ENCODE measurements at places on chromosomes 3 and 15. TPM values are rescaled to one million over a fixed set of nuclear protein-coding genes. Genes with fewer than 3 reads are reported as not detected.

DNA sequence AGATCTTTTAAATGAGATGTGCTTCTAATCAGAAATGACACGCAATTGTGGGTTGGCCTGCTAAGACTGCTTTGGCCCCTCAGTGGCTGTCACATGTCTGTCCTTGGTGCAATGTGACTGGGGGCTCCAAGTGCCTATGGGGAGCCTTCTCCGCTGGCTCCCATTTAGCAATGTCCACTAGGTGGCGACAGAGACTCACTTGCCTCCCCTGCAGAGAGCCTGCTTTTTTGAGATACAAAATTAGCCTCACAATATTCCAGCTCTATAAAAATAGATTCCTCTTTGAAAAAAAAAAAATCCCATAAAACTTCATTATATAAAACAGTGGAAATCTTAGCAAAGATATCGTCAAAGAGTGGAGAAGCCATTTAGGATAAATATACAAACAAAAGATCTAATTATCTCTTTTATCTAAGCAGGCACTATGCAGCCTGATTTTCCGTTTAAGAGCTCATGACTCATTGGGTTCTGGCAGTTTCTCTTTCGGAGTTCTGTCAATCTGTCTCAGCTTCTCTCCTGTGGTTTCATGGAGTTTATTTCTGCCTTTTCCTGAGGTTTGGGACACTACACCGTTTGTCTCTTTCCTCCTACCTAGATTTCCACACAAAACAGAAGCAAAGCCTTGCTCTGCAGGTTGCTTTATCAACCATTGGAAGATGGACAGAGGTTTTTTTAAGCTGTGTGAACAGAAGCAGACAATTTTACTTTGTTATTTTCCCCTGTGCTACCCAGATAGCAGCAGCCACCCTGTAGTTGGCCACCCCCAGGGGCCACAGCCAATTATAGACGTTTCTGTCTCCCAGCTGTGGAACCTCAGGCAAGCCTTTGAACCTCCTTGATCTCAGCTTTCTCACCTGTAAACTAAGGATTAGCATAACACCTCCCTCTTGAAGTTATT, 68.4 kb upstream of the TNFAIP8L3 start:
- H3K27ac ChIP-seq = no peak overlapping the region
- H3K4me1 ChIP-seq = peaks cover 2% of the 10 kb centered on the region
- no peak overlapping the region for H3K4me3 ChIP-seq
- DNase-seq = peak; percentile 61
- peaks cover 21% of the 10 kb centered on the region for H3K27me3 ChIP-seq

RASL12 gene
- not detected for total RNA-seq

- DNase-seq = no peak
- peaks cover 7% of the 10 kb centered on the region for H3K27me3 ChIP-seq
- no peak overlapping the region for H3K27ac ChIP-seq
These were observed 1.1 kb upstream of the PLSCR2 start for GRCh38 chr3:146470425-146470990.

- no peak overlapping the region for H3K27ac ChIP-seq
- no peaks in the 10 kb centered on the region for H3K36me3 ChIP-seq
- DNase-seq = no peak
- no peaks in the 10 kb centered on the region for H3K4me1 ChIP-seq
- no peak overlapping the region for H3K4me3 ChIP-seq
- H3K27me3 ChIP-seq = no peaks in the 10 kb centered on the region
These were observed 506.2 kb upstream of the IL12A start for GRCh38 chr3:159482241-159482993.

DNA sequence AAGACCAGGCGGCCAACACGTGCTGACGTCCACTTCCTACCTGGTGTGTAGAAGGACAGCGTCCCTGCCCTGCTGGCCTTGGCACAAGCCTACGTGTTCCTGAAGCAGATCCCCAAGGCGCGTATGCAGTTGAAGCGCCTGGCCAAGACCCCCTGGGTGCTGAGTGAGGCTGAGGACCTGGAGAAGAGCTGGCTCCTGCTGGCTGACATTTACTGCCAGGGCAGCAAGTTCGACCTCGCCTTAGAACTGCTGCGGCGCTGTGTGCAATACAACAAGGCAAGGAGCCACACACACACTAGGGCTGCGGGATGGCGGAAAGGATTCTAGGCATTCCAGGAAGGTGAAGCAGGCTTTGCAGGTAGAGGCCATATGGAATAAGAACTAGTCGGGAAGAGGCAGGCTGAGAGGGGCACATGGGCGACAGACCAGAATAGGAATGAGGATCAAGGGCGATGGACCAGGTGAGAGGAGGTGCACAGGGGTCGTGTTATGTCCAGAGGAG, 15.9 kb downstream of the CSRNP1 start:
- H3K36me3 ChIP-seq = peaks cover 29% of the 10 kb centered on the region
- no peak overlapping the region for H3K4me3 ChIP-seq
- no peak for DNase-seq
- peaks cover 20% of the 10 kb centered on the region for H3K4me1 ChIP-seq
- H3K27ac ChIP-seq = no peak overlapping the region

SNUPN gene
- 30.9 TPM for total RNA-seq

DNA sequence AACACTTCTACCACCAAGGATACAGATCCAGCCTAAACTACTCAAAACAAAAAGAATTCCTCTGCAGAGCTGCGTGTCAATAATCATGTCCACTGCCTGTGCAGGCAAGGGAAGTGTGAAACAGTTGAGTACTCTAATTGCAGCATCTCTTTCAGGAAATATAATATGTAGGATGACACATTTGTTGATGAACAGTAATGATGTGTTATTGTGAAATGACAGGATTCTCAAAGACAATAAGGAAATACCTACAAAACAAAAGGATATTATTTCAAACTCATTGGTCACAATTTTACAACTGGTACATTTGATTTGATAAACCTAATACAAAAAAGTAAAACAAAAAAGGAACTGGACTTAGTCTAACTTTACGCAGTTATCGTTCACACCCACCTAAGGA, 4.4 kb downstream of the SPG11 start:
- peaks cover 25% of the 10 kb centered on the region for H3K4me1 ChIP-seq
- no peak for DNase-seq
- no peaks in the 10 kb centered on the region for H3K27me3 ChIP-seq
- no peak overlapping the region for H3K4me3 ChIP-seq
- H3K36me3 ChIP-seq = peaks cover 43% of the 10 kb centered on the region

DNA sequence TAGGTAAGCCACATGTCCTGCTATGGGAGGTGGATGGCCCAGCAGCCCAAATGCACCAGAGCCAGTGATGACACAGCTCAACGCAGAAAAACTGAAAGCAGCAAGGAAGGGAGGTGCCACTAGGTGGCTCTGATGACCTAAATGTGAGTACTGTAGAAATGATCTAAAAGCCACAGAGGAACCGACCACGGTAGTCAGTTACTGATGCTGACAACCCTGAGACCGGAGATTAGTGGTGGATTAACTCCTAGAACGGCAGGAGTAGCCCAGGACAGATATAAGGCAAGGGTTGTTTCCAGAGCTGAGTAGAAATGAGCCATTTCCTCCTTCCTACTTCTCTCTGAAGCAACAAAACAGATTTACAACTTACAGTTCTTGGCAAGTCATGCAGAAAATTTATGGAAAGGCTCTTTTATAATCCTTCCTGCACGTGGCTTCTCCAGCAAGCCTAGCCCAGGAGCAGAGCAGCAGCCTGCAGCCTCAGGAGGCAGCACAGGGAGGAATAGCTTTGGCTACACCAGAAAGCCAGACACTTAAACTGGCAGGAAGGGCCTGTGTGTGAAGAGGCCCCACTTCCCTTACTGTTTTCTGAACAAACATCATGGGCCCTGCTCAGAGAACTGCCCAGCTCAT, 13.1 kb downstream of the FBXL22 start:
- peak; percentile 86 for DNase-seq
- no peaks in the 10 kb centered on the region for H3K27me3 ChIP-seq
- peaks cover 49% of the 10 kb centered on the region for H3K4me1 ChIP-seq
- H3K27ac ChIP-seq = peak overlapping the region; percentile 86
- H3K4me3 ChIP-seq = no peak overlapping the region

KIAA1143 gene
- 31.3 TPM for total RNA-seq

TF gene
- total RNA-seq = 0.15 TPM

ADAMTS9 gene
- total RNA-seq = not detected

DNA sequence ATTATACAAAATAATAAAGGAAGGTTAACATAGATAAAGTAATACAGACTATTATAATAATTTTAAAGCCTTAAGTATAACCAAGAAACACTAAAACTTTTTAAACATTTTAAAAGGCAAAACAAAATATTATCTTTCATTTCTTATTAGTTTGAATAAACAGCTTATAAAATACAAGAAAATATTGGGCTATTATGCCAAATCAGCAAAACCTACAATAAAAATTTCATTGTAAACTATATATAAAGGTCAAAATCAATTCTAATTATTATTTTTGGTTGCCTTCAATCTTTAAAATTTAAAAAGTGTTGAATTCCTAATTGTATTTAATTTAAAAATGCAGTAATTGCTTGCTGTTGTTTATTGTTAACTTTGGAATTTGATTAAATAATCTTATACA, 430.0 kb downstream of the ROBO1 start:
- no peak overlapping the region for H3K27ac ChIP-seq
- no peaks in the 10 kb centered on the region for H3K4me1 ChIP-seq
- no peak for DNase-seq
- no peaks in the 10 kb centered on the region for H3K27me3 ChIP-seq
- no peak overlapping the region for H3K4me3 ChIP-seq

CTXN2 gene
- not detected for total RNA-seq

- H3K36me3 ChIP-seq = no peaks in the 10 kb centered on the region
- peaks cover 12% of the 10 kb centered on the region for H3K4me1 ChIP-seq
- no peak overlapping the region for H3K27ac ChIP-seq
- no peak overlapping the region for H3K4me3 ChIP-seq
- H3K27me3 ChIP-seq = peaks cover 56% of the 10 kb centered on the region
- peak; percentile 78 for DNase-seq
These were observed 17.7 kb downstream of the PTH1R start for GRCh38 chr3:46895204-46895660.

CRYBG3 gene
- total RNA-seq = 12.8 TPM

CSPG4 gene
- total RNA-seq = not detected

SNTN gene
- not detected for total RNA-seq

- no peak overlapping the region for H3K4me3 ChIP-seq
- H3K36me3 ChIP-seq = no peaks in the 10 kb centered on the region
- H3K27ac ChIP-seq = no peak overlapping the region
- DNase-seq = no peak
- no peaks in the 10 kb centered on the region for H3K4me1 ChIP-seq
These were observed 425.0 kb upstream of the ADAMTS9 start for GRCh38 chr3:65112751-65113300.

- H3K36me3 ChIP-seq = no peaks in the 10 kb centered on the region
- H3K4me1 ChIP-seq = no peaks in the 10 kb centered on the region
- no peak overlapping the region for H3K4me3 ChIP-seq
- no peaks in the 10 kb centered on the region for H3K27me3 ChIP-seq
These were observed 31.2 kb downstream of the ARPP21 start for GRCh38 chr3:35670408-35670965.

All from activated CD4-positive, alpha-beta memory T cell treated with anti-CD3 and anti-CD28 coated beads, Interleukin-2, amount 10 ng/mL, durations not matched to agents 7 days and 5 days (primary cell).